CD4-positive, CD25-positive, alpha-beta regulatory T cell (primary cell): ENCODE measurements at places on chromosomes 4 and X. TPM values are rescaled to one million over a fixed set of nuclear protein-coding genes. Genes with fewer than 3 reads are reported as not detected.

GRCh38 chr4:188727746-188728145, 588.5 kb downstream of the TRIML1 start:
- no peaks in the 10 kb centered on the region for H3K36me3 ChIP-seq
- H3K27ac ChIP-seq, result no peak overlapping the region
- no peak for DNase-seq

DNA sequence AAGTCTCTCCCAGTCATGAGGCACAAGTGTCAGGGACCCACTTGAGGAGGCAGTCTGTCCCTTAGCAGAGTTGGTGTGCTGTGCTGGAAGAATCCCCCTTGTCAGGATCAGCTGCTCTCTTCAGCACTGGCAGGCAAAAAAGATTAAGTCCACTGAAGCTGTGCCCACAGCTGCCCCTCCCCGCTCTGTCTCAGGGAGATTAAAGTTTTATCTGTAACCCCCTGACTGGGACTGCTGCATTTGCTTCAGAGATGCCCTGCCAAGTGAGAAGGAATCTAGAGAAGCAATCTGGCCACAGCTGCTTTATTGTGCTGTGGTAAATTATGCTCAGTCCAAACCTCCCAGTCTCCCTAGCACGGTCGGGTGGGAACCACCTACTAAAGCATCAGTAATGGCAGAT, 37.4 kb upstream of the HEPH start:
- no peak overlapping the region for H3K27ac ChIP-seq
- H3K4me1 ChIP-seq, result no peaks in the 10 kb centered on the region
- DNase-seq, result no peak
- no peak overlapping the region for H3K4me3 ChIP-seq
- H3K36me3 ChIP-seq, result no peaks in the 10 kb centered on the region

- H3K4me1 ChIP-seq, result no peaks in the 10 kb centered on the region
- H3K27me3 ChIP-seq, result no peaks in the 10 kb centered on the region
- H3K36me3 ChIP-seq, result no peaks in the 10 kb centered on the region
These were observed 289.9 kb downstream of the GASK1B start for GRCh38 chr4:157882901-157883300.

GRCh38 chr4:25632135-25632534, 23.5 kb upstream of the SLC34A2 start:
- H3K27me3 ChIP-seq, result no peaks in the 10 kb centered on the region
- no peaks in the 10 kb centered on the region for H3K4me1 ChIP-seq
- no peak for DNase-seq
- H3K36me3 ChIP-seq, result no peaks in the 10 kb centered on the region

DNA sequence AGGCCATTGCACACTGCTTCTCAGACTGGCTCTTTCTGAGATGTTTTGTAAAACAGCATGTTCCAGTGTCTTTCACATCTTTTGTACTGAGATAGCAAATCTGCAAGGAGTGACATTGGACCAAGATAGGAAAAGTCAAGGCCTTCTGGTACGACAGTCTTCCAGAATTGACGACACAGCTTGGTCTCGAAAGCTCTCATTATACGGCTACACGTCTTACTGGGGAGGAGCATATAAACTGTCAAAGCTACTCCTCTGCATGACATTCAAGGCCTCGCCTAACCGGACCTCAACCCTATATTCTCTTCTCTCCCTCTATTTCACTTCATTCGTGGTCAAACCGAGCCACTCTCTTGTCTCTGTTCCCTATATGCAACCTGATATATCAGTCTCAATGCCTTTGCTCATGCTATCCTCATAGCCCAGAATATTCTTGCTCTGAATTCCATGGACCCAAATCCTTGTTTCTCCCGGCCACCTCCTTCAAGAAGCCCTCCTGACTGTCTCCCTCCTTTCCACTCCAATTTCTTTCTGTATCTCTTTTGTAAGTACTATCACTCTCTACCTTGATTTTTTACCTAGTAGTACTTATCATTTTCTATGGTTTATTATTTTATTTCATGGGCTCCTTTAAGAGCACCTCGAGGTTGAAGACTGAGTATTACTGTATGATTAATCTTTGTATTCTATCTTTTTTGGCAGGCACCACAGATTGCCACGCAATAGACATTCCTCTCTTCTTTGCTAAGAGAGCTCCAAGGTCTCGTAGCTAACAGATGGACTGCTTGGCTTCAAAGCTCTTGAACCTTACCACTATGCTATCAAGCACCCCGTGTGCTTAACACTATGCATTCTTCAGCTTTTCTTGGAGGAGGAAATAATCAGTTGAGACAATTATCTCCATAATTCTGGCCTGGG, 35.1 kb downstream of the RBM47 start:
- DNase-seq, result no peak
- no peaks in the 10 kb centered on the region for H3K27me3 ChIP-seq
- no peak overlapping the region for H3K27ac ChIP-seq
- H3K4me1 ChIP-seq, result no peaks in the 10 kb centered on the region
- no peak overlapping the region for H3K4me3 ChIP-seq

DNA sequence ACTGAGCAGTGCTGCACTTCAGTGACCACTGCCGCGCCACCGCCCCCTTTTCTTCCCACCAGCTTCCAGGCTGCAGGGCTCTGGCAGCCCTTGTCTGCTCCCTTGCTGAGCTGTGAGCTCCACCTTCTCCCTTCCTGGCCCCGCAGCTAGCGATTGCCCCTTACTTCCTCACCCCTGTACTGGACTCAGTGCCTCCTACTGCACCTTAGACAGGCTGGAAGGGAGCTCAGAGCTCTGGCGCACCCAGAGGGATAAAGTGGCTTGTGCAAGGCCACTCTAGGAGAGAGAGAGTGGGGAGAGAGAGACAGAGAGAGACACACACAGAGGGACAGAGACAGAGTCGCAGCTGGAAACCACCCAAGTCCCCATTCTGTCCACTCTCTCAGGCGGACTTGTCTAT, 6.0 kb downstream of the RASL11B start:
- H3K27ac ChIP-seq, result no peak overlapping the region
- H3K27me3 ChIP-seq, result peaks cover 2% of the 10 kb centered on the region
- H3K36me3 ChIP-seq, result no peaks in the 10 kb centered on the region
- no peak for DNase-seq
- H3K4me3 ChIP-seq, result no peak overlapping the region
- H3K4me1 ChIP-seq, result no peaks in the 10 kb centered on the region

Gene FGD1
- not detected for total RNA-seq
